Activated CD4-positive, alpha-beta T cell treated with anti-CD3 and anti-CD28 coated beads for 36 hours (primary cell): ENCODE measurements at places on chromosomes 4 and X. TPM values are rescaled to one million over a fixed set of nuclear protein-coding genes. Genes with fewer than 3 reads are reported as not detected.

DNA sequence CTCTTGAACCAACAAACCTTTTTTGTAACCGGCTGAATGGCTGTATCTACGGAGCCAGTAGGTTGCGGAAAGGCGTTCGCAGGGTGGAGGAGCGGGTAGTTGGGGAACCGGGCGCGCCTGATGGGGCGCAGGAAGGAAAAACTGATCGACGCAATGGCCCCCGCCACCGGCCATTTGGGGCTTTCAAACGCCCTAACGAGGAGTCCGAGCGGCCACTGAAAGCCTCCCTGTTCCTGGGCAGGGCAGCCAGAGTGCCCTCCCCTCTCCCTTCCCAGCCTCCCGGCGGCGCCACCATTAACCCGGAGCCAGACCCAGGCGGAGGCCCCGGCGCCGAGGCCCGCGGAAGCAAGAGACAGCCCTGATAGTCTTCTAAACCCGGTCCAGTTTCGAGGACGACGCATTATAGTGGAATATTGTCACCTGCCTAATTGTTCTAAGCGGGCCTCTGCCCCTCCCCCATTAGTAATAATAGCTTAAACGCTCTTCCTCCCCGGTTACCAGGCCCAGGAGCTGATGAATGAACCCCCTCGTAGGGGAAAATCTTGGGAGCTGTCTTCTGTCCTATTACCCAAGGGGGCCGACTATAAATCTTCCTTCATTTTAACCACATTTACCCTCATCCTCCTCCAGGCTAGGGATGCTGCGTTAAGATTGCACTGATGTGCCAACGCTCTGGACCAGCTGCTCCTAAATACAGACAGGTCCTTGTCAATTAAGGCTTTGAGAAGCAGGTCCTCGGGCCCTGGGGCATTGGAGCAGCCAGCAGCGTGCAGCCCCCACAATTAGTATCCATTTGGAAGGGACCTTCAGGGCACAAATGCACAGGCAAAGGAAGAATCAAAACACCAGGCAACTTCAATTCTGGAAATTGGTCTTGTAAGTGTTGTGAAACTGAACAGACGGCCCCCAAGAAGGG is 61.6 kb upstream of the TMEM33 start:
- H3K4me3 ChIP-seq, result no peak overlapping the region
- no peak overlapping the region for H3K27ac ChIP-seq
- H3K36me3 ChIP-seq, result no peaks in the 10 kb centered on the region
- DNase-seq, result no peak
- peaks cover 69% of the 10 kb centered on the region for H3K27me3 ChIP-seq

DNA sequence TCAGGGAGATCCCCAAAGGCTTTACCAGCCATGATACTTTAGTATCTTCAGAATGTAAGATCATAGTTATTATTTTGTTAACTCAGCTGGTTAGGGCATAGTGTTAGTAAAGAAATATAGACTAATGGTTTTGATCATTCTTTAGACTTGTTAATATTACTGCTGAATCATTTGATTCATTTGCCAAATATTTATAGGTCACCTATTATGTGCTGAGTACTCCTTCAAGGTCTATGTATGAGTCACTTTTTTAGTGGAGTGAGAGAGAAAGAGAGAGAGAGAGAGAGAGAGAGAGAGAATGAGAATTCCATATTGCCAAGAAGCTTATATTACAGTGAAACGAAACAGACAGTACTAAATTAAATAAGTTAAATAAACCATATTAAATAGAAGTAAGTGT is 110.3 kb downstream of the UBE2NL start:
- no peak overlapping the region for H3K4me3 ChIP-seq
- H3K27ac ChIP-seq, result no peak overlapping the region
- H3K27me3 ChIP-seq, result no peaks in the 10 kb centered on the region
- DNase-seq, result no peak

The PRSS48 gene
- not detected for total RNA-seq

The OTC gene
- total RNA-seq, result not detected

The POU3F4 gene
- total RNA-seq, result not detected

The MSX1 gene
- total RNA-seq, result not detected

The NDNF gene
- 0.16 TPM for total RNA-seq
